H4 (cell line): ENCODE measurements at places on chromosomes 6 and 20. TPM values are rescaled to one million over a fixed set of nuclear protein-coding genes. Genes with fewer than 3 reads are reported as not detected.

OR2J3 gene
- total RNA-seq: not detected in 2 replicates

LCA5 gene
- total RNA-seq: 1.3 and 2.4 TPM in 2 replicates

GRCh38 chr20:40675599-40676221 lies 13.3 kb downstream of the MAFB start:
- DNase-seq: no peak

DNA sequence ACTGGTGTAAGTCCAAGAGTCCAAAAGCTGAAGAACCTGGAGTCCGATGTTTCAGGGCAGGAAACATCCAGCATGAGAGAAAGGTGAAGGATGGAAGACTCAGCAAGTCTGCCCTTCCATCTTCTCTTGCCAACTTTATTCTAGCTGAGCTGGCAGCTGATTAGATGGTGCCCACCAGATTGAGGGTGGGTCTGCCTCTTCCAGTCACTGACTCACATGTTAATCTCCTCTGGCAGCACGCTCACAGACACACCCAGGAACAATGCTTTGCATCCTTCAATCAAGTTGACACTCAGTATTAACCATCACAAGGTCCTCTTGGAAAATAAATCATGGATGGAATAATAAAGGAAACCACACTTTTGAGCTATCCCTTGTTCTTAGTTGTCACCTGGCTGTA lies 121.2 kb downstream of the MAP3K7 start:
- no peak for DNase-seq

- no peak for DNase-seq
These were observed 9.1 kb downstream of the TRIM31 start for GRCh38 chr6:30103872-30104179.

GRCh38 chr6:82686719-82687118 lies 323.1 kb downstream of the TPBG start:
- DNase-seq: no peak

GMPR gene
- total RNA-seq: 8.9 and 11.5 TPM in 2 replicates

- no peak for DNase-seq
These were observed 369.5 kb downstream of the THBS2 start for GRCh38 chr6:168884050-168884645.
